ENCODE measurements at places on chromosomes 3 and 15. TPM values are rescaled to one million over a fixed set of nuclear protein-coding genes. Genes with fewer than 3 reads are reported as not detected.

Gene IL5RA
- total RNA-seq, result not detected

- DNase-seq, result no peak
These were observed 562 bp downstream of the NBEAL2 start for GRCh38 chr3:46979958-46980497.

Gene GNAI2
- 297 TPM for total RNA-seq

GRCh38 chr3:22175947-22176346 is 424.9 kb upstream of the ZNF385D start:
- no peak for DNase-seq

DNA sequence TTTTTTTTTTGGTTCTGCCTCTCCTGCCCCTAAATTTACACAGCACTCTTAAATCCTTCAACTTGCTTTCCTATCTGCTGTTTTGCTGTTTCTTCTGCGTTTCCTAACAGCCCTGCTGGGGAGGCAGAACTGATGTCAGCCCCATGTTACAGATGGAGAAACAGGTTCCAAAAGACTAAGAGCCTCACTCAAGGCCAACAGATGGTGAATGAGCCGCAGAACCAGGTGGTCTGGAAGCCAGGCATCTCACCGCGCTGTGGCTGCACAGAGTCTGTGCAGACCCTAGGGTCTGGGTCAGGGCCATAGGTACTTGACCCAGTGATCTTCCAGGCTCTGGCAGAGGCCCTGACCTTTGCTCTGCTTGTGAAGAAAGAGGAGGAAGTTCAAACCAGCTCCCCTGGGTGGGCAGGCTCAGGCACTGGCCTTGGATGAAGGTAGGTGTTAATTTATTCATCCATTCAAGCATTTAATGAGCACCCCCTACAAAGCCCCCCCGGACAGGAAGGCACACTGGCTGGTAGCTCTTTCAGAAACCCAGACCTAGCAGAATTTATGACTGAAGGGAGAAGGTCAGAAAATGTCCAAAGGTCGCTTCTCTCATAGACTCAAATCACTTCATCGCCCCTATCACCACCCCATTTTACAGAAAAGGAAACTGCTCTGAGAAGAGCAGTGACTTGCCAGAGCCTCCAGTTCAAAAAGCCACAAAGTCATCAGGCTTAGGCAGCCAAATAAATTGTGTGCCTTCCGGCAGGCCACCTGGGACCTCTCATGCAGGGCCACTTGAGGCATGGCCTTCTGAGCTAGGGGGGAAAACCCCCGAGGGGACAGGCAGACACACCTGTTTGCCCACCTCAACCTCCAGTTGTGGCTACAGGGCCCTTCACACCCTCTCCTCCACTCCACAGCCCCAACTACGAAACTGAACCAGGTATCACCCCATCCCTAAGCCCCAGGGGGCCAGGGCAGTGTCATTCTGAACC is 2.7 kb downstream of the CHDH start:
- DNase-seq, result no peak

- no peak for DNase-seq
These were observed 69.7 kb downstream of the FMN1 start for GRCh38 chr15:33124811-33125210.

- DNase-seq, result no peak
These were observed 628.9 kb downstream of the FHIT start for GRCh38 chr3:60622349-60622748.

- no peak for DNase-seq
These were observed 54.7 kb downstream of the RPL22L1 start for GRCh38 chr3:170815340-170815739.

- DNase-seq, result no peak
These were observed 81.4 kb downstream of the SEMA5B start for GRCh38 chr3:122946185-122946584.

GRCh38 chr3:134656211-134656800 is 5.5 kb upstream of the KY start:
- DNase-seq, result no peak

Gene UQCC5
- total RNA-seq, result 7.7 TPM

- DNase-seq, result no peak
These were observed 69.8 kb downstream of the TCF12 start for GRCh38 chr15:56988219-56988618.

DNA sequence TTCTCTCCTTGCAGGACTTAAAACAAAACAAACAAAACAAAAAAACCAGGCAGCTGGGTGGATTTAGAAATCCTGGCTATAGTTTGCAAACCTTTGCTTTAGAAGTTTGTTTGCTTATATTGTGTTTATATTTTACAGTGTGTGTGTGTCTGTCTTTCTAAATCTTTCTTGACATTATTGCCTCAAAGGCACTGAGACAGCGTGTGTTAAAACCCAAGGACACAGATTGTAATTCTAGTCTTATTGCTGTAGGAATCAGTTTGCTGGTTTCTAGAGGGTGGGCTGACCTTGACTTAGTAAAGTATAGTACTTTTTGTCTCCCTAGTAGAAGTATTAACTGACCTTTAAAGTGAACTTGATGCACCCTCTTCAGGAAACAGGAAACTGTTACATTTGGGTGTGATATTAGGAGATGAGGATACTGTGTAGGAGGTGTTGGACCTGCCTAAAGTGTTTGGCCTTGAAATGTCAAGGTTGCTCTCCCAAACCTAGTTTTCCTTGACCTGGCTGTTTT is 71.0 kb downstream of the TCF12 start:
- DNase-seq, result peak; percentile 40

DNA sequence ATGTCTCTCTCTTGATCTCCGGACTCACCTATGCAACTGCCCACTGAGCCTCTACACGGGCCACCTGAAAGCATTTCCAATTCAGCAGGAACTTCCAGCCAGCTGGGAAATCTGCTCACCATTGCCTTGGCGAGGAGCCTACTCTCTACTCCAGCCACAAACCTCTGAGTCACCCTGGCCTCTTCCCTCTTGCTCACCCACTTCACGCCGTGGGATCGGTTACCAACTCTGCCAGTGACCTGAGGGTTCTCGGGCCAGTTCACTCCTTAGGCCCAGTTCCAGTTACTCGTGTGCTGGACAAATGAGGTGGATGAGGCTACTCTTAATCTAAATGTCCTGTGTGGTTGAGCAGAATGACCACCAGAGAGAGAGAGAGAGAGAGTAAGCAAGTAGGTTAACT is 70.1 kb downstream of the CEMIP start:
- peak; percentile 70 for DNase-seq

GRCh38 chr3:121948641-121949040 is 54.4 kb downstream of the SLC15A2 start:
- no peak for DNase-seq

Gene FEZF2
- not detected for total RNA-seq

DNA sequence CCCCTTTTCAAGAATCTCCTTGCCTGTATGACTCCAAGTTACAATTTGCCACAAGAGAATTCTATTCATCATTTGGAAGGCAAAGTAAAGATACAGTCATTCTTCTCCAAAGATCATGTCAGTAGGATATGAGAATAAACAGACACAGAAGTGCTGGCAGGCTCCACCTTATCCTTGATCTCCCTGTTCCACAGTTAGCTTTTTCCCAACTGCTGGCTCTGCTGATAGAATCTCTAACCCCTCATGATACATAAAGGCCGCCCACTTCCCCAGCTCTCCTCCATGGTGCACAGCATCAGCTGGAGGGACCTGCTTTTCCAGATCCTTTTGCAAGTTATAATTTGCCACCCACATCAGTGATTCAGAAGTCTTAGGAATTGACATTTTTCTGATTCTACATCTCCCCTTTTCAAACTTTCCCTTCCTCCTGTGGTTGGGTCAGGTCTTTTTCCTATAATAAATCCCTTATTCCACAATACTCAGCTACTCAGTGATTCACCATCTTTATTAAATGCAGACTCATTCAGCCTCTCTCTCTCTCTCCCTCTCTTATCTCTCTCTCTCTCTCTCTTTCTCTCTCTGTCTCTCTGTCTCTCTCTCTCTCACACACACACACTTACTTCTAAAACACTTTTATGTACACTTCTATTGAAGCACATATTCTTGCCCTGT is 465.4 kb downstream of the GBE1 start:
- DNase-seq, result no peak

DNA sequence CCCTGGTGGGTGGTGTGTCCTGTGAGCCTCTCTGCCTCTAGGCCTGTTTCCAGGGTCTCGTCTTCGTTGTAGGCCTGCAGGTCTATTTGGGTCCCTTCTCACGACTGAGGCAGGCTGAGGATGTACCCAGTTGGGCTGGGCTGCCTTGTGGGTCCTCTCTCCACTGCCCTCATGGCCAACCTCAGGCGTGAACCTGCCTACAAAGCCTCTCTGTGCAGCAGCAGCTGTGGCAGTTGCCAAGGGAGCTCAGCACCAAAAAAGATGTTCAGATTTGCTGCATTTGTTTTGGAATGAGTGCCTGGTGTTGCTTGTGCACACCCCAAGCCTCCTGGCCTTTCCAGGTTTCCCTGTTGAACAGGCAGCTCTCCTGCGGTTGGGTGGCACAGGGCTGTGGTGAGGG is 13.4 kb downstream of the KLF13 start:
- no peak for DNase-seq

GRCh38 chr15:64901141-64901540 is 10.6 kb upstream of the ANKDD1A start:
- DNase-seq, result no peak

Gene PLAAT1
- total RNA-seq, result not detected

DNA sequence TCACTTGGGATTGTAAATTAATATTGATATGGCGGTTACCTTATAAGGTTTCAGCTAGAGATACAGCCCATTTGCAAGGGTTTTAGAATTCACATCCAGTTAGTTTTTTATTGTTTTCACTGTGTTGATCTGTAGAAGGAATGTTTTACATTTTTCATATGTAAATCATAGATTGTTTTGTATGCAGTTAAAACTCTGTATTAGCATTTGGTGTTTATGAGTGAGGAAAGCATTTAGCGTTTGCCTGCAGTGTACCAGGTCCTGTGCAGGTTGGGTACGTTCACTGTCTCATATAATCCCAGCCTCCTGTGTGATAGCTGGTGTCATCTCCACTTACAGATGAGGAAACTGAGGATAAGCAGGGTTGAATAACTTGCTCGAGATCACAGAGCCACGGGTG is 23.8 kb downstream of the MAP6D1 start:
- no peak for DNase-seq

DNA sequence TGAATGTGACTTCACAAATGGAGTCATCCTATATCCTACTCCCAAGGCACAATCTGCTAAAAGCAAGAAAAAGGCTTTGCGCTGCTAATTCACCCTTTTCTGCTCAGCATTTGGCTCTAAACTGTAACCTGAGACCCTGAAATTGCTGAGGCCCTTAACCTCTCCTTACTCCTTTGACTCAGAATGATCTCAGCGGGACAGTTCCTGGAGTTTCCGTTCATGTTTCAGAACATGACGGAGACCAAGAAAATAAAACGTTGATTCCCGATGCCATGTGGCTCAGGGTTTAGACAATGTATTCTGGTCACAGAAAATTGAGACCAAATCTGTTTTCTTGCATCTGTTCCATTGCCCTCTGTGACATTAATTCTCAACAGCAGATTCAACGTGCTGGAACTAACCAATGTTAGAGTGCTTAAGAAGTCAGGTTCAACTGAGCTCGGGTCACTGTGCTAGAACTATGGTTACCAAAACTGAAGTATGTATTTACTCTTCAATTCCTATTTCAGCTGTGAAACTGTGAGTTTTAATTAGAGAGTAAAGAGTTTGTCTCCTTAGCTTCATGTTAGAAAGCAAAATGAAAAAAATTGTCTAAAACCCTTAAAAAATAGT is 45.4 kb upstream of the TMC3 start:
- no peak for DNase-seq

DNA sequence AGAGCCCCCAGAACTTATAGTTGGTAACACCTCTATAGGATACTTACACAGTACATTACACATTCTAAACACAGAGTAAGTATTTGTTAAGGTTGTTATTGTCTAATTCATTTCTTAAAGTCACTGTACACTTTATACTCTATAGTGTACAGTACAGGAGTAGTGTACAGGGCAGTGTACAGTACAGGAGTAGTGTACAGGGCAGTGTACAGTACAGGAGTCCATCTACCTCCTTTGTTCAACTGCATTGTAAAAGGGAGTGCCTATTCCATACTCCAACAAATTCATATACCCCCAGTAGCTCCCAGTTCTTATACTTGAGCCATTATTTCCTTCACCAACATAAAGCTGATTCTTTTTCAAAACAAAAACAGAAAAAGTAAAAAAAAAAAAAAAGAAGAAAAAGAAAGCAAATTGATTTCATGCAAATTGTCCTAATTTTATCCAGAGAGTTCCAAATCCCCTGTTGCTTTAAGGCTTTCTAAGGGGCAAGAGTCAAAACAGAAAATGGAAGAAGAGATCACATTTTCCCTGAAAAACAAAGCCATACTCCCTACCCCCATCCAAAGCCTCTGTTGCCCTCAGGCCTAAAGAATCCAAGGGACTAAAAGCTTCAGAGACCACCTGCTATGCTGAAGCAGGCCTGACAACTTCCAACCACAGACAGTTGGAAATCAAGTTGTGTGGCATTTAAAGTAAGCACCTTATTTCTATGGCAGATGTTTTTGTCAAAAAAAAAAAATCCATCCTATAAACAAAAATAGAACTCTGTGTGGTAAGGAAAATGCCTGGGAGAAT is 125.6 kb downstream of the PLCH1 start:
- DNase-seq, result no peak

Gene HTR3E
- not detected for total RNA-seq

GRCh38 chr15:81948222-81948621 is 97.6 kb downstream of the MEX3B start:
- no peak for DNase-seq

DNA sequence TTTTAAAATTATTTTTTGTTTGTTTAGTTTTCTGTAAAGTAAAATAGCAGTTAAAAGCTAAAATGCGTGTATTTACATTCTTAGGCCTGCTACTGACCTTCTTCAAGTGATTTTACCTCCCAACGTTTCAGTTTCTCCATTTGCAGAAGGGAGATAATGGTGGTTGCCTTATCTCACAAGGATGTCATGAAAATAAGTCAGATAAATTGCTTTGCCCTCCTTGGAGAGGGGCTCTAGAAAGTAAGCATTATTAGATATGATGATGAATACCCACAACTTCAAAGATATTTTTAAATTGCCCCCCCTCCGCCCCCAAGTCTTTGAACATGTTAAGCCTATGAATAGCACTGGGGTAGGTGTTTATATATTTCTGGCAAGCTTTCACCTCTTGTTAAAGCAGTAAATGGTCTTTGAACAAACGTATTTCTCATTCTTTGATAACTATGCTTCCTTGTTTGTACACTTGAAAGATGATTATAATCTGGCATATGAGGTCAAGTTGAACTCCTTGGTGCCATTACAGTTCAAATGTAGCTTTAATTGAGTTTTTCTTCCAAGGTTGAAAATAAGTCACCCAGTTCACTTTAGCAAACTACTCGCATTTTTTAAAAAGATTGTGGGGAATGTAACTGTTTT is 6.4 kb downstream of the TERC start:
- DNase-seq, result no peak

Measured in fibroblast of villous mesenchyme (primary cell).